ENCODE measurements at places on chromosomes 7 and 10. TPM values are rescaled to one million over a fixed set of nuclear protein-coding genes. Genes with fewer than 3 reads are reported as not detected.

DNA sequence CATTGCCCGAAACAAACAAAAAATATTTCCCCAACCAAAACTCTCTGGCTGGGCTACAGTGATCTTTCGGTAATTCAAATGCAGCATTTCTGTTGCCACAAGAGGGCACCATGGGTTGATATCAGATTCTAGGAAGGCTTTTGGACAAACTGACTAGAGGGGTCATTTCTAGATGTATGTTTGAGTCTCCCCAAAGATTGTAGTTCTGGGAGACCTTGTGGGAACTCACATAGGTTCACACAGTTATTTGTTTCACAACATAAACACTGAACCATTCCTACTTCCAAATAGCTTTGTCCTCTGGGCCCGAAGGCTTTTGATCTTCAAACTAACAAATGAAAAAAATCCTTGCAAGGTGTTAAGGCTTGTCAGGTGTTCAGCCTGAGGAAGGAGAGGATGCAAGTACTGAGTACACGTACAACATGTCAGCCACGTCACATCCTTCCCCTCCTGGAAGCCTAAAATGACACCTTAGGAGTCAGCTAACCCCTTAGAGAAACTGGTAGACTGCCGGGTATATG is 37.0 kb upstream of the IL15RA start:
- peak; percentile 71 for DNase-seq

Gene GIMAP7
- not detected for total RNA-seq

DNA sequence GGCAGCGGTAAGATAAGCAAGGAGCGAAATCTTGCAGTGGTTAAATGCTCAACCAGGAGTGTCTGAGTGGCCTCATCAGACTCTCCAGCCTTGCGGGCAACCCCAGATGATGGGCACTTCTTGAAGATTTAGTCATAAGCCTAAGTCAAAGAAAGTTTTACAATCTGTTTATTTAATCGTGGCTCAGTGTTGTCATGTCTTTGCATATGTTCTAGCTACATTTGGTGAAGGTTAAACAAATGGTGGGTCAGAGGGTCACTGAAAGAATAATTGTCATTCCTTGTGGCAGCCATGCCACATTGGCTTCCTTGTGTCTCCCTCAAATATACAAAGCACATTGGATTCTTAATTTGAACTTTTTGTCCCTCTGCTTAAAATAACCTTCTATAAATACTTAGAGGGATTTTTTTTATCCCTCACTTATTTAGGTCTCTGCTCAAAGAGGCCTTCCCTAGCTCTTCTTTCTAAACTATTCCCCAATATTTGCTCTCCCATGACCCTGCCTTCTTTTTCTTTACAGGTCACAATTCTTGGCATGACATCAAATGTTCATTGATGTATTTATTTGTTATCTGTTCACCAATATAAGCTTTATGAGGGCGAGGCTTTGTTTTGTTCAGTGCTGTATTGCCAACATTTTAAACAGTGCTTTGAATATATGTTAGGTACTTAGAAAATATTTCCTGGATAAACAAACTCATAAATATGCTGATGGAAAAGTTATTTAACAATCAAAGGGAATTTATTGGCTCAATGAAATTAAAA is 68.7 kb downstream of the NEUROD6 start:
- DNase-seq, result no peak

DNA sequence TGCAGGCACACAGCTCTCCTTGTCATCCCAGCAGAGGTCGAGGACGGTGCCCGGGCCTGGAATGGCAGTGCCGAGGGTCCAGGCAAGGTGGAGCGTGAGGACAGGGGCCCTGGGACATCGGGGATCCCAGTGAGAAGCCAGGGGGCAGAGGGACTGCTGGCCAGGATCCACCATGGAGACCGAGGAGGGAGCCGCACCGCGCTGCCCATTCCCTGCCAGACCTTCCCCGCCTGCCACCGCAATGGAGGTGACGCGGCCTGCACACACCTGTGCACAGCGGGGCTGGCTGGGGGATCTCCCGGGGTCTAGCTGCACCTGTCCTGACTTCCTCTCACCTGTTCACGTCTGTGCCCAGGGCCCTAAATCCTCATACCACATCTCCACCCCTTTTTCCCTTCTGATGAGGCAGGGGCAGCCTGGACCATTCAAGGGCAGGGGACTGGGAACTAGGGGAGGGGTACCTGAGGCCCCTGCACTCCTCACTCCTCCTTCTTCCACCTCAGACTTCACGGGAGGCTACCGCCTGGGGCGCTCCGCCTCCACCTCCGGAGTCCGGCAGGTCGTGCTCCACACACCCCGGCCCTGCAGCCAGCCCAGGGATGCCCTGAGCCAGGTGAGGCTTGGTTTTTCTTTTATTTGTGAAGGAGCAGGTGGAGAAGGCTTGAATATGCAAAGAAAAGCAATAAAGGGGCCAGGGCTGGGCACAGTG is 6.9 kb downstream of the NYAP1 start:
- no peak for DNase-seq

DNA sequence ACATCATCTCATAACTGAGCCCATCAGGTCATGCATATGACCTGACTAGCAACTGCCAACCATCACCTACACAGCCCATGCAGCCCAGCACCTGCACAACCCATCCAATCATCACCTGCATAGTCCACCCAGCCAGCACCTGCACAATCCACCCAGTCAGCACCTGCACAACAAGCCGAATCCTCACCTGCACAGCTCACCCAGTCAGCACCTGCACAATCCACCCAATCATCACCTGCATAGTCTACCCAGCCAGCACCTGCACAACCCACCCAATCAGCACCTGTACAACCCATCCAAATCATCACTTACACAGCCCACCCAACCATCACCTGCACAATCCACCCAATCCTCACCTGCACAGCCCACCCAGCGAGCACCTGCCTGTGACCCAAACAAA is 33.4 kb upstream of the WDFY4 start:
- no peak for DNase-seq

DNA sequence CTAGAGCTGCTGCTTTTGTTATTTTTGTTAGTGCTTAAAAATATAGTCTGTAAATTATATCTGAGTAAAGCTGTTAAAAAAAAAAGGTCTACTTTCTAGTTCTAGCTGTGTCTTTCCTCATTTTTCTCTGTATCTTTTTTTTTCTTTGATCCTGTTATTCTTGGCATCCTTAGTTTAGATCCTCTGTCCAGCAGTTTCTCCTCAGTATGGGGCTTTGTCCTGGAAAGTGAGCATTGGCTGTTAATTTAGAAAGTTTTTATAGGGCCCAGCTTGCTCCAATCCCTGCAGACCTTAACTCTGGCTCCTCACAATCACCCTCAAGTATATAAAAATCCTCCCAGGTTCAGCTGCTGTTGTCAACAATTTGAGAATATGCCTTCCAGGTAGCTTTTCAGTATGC is 23.5 kb downstream of the DDX50 start:
- no peak for DNase-seq

DNA sequence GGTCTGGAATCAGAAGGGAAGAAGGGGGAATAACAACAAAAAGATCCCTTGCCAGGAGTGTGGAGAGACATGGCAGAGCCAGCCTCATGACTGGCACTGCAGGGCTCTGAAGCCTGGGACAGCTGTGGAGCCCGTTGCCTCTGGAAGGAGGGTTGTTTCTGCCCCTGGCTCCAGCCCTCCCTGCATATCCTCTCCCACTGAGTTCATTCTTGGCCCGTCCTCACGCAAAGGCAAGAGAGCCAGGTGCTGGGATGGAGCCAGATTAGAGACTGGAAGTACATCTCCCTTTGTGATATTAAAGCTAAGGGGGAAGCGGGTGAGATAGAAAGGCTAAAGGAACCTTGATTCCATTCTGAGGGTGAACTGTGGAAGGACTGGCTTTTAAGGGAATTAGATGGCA is 141.5 kb upstream of the NPVF start:
- DNase-seq, result no peak

DNA sequence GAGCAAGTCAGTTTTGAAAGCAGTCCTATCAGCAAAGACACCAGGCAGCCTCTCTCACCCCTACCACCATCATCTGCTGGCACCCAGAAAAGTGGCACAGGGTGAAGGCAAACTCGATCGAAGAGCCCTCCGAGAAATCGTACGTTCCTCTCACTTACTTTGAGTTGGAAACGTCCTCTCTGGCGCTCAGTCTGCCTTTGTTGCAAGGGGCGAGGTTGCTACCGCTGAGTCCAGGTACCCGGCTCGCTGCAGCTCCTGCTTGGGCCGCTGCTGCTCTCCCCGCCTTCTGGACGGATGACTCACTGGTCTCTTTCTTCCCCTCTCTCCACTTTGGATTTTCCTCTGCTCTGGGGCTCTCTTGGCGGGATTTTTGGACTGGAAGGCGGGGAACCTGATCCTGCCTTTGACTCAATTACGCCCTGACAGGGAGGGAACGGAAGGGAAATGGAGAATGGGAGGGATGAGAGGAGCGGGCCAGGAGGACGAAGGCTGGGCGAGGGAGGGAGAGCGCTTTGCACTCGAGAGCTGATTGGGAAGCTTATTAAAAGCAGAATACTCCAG is at the start of gene PTN:
TSS of gene PTN (minus strand) at position 453 of the 561 bp plus-strand sequence. CDS start 88,760 bp downstream, outside the sequence.
- peak; percentile 74 for DNase-seq

GRCh38 chr7:120395526-120396019 is 122.6 kb downstream of the KCND2 start:
- DNase-seq, result no peak

DNA sequence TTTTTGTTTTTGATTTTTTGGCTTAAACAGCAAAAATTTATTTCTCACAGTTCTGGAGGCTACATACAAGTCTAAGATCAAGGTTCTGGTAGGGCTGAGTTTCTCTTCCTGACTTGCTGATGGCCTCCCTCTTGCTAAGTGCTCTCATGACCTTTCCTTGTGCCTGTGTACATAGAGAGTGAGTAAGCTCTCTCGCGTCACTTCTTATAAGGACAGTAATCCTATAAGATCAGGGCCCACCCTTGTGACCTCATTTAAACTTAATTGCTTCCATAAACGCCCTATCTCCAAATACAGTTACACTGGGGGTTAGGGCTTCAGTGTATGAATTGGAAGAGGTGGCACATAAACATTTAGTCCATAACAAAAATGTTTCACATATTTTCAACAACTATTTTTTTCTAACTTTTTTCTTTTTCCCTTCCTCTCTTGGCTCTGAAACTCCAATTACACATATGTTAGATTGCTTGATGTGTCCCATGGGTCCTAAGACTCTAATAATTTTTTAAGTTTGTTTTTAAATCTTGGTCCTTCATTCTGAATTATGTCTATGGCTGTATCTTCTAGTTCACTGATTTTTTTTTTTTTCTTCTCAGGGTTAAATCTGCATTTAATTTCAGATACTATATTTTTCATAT is 149.8 kb downstream of the HBP1 start:
- DNase-seq, result peak; percentile 2

Gene RBP3
- total RNA-seq, result not detected

DNA sequence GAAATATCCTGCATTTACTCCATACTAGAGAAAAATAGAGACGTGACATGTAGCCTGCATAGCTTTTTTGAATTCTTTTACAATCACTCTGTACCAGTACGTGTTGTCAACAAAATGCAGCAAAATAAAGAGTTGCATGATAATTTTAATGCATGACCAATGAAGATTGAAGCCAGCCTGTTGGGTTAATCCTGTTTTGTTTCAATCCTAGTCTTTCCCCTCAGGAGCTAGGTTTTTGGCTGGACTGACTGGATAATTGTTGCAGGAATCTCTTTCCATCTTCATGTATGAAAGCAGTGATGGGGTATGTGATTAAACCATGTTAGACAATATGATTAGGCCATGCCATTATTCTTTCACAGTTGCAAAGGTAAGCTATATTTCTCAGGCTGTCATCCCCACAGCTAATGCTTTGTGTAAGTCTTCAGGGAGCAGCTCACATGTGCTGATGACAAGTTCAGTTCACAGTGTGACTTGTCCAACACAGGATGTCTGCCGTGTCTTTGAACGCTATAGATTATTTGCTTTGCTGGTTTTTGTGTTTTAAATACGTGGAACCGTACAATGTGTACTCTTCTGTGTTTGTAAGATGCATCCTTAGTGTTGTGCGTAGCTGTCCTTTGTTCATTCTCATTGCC is 24.4 kb downstream of the PAPSS2 start:
- no peak for DNase-seq

Gene PPP1R17
- not detected for total RNA-seq

DNA sequence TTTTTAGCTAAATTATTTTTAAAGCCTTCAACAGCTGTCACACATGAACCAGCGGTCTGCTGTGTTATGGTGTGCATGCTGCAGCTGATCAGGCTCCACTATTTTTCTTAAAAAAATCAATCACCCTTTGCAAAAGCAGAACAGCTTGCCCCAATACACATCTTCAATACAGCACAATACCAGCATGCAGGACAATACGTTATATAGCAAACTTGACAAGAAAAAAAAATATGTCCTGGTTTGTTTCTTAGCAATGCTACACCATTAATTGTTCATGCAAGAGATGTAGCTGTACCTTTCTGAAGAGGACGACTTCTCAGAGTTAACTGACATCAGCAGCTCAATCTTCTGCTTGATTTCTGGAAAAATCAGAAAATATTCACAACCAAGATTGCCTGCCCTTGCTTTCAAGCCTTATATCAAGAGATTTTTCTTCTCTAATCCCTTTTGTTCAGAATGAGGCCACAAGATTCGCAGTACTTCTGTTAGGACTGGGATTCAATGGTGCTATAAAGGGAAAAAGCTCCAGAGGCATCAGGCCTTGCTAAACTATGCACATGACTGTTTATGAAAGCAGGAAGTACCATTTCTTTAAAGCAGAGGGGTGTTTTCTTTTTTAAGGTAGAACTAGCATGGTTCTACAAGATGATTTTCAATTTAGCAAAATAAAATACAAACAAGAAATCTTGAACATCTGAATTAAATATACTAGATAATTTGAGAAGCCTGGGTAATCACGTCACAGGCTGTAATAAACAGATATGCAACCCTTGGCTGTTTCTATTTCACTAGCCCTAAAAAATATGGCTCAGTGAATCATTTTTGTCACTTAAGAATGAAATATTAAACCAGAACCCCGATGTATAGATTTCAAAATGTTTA is 120.0 kb downstream of the SRPK2 start:
- DNase-seq, result peak; percentile 74

DNA sequence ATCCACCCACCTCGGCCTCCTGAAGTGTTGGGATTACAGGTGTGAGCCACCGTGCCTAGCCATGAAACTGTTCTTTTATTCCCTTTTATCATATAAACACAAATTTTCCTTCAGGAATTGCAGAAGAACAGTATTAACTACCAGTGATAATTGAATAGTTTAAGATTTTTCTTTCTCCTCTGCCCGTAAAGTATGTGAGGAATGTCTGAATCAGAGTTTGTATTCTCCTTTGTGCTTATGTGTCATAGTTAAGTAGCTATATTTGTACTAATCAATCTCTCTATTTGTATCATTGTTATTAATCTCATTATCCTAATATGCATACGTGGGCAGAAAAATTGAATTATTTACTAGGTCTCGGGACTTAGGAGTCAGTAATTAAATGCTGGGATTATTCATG is 83.6 kb downstream of the ZNF277 start:
- peak; percentile 60 for DNase-seq

Gene AFAP1L2
- not detected for total RNA-seq

Gene ENKUR
- not detected for total RNA-seq

Gene ATXN7L1
- total RNA-seq, result 3.7 TPM

DNA sequence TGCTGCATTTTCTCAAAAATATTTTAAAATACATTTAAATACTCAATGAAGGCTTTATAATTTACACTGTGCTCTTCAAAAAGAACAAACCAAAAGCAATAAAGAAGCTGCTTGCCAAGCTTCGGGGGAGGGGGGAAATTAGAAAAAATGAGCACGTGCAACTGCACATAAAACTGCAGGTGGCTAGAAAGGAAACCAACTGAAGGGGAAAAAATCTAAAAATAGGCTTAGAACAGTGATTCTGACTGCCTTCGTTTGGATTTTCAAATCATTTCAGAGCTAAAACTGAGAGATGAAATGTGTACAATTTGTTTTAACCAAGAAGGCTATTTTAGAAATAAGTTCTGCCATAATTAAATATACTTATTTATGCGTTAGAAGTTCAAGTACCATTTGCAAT is 61.4 kb downstream of the ABI1 start:
- DNase-seq, result no peak

Gene PRSS37
- total RNA-seq, result not detected

- DNase-seq, result no peak
Observed at GRCh38 chr10:37638569-37638968, 218.8 kb downstream of the ZNF248 start.
